Spinal cord (tissue), 10 donors: ENCODE measurements at places on chromosomes 4 and X. TPM values are rescaled to one million over a fixed set of nuclear protein-coding genes. Genes with fewer than 3 reads are reported as not detected.

DNA sequence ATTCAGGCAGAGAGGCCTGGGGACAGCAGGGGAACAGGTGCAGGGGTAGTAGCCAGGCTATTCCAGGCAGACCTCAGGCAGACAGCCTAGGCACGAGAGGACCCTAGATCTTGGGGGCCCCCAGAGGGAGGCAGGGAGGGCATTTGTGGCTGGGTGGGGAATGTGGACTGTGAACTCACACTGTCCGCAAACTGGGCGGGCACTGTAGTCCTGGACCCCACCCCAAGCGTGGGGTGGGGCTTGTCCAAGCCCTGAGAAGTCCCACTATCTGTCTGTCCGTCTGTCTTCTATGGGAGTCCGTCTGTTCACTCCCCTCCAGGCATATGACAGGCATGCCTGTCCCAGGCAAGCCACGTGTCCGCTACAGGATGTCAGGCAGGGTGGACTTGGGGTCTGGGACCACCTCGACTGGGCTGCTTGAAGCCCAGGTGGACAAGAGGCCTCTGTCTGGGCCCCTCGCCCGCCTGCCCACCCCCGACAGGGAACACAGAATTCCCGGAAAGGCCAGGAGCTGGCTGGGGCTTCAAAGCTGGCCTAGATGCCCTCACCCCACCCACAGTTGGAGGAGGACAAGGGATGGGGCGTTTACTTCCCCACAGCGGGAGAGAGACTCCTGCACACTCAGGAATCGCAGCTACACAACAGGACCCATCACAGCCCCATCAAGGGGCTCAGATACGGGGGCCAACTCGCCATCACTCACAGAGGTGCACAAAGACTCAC, at the start of gene SLC38A5:
Gene SLC38A5, minus strand, starts transcription at position 151 of the 723 bp plus-strand sequence. CDS start 2,336 bp downstream, outside the sequence.
- no peak for DNase-seq

DNA sequence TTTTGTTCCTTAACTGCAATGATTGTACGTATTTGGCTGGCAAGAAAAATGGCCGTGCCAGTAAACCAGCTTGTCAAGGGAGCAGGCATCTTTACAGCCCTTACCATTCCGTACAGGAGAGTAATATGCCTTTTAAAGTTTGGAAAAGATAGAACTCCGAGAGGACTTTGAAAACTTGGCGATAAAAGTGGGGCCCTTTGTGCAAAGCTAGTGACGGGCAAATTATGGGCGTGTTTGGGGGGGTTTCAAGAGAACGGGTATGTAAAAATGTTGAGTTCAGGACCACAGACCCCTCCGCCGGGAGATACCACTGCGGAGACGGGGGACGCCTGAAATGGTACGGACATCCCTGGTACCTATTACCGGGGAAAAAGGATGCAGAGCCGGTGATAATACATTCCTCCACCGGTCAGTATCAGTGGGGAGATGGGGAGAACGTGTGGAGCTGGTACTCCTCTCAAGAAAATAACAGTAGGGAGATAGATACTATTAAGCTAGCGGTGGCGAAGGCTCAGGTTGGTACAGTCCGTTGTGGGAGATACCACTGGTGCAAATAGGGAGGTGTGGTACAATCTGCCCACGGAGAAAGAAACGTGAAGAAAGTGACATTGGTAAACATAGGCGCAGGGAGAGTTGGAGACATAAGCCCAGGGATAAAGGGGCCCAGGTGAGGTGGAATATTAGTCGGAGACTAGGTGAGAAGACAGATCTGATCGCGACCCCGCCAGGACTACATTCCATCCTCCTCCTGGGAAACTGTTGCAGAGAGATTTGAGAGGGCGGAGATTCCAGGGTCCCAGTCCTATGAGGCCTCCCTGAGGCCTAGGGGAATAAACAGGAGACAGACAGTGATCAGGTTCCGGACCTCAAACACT, 14.5 kb downstream of the SPACA5 start:
- peak; percentile 95 for DNase-seq

DNA sequence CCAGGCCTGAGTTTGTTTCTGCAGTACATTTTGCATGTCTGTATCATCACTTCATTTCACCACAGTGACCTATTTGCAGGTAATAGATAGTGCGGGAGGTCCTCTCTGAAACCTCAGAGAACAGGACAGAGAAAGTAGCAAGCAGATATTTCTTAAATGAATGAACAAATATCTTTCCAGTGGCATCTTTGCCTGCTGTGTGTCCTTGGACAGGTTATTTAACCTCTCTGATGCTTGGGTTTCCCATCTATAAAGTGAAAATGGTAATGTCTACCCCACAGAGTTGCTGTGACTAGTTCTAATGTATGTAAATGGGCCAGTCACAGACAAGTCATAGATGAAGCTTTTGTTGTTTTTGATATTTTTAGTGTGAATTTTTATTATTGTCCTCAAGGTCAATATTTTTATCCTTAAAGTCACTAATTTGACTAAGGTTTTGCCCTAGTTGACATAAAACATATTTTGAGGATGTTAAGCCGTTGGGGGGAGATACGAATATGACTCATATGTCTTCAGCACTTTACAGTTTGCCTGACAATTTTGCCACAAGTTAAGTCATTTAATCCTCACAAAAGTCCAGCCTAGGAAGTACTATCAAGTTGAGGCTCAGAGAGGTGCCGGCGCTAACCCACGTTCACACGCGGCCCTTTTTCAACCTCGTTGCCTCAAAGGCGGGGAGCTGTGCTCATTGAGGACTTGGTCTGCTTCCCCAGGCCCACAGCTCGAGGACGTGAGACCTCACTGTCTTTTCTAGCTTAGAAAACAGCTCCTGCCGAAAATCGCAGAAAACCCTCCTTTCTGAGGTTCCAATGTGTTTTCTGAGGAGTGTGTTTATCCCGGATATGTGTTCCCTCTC, 126.7 kb upstream of the STX18 start:
- DNase-seq: no peak

ARSD gene
- 16.0 TPM for total RNA-seq

SCML2 gene
- 5.8 TPM for total RNA-seq

DNA sequence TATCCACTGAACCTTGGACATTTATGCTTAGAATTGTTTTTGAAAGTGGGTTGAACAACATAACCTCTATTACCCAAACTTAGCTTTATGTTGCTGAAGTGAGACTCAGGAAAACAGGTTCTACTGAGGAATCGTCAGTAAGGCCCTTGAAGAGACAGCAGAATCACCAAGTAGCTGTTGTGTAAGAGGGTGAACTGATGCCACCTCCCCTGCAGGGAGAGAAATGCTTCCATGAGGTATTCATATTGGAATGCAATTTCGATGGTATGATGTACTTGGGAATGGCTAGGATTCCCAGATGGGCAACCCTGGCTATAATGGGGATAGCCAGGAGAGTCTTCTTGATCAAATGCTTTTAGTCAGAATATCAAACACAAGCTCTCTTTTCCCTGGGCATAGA, 4.1 kb upstream of the SCRG1 start:
- DNase-seq: no peak

DNA sequence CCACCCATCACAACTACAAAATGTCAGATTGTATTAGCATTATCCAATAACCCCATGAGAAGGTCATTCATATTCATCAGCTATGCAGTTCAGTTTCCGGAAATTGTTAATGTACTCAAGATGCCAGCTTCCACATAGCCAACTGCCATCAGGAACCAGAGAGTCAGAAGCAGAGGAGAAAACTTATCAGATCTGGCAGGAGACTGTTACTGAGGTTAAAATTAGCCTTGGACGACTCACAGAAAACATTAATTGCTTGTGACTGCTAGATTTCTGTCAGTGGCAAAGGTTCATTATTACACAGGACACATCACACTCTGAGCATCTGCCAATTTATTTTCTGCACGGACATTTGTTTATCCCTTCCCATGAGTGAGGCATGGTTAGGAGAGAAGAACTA, 352.8 kb downstream of the DHRSX start:
- no peak for DNase-seq

DNA sequence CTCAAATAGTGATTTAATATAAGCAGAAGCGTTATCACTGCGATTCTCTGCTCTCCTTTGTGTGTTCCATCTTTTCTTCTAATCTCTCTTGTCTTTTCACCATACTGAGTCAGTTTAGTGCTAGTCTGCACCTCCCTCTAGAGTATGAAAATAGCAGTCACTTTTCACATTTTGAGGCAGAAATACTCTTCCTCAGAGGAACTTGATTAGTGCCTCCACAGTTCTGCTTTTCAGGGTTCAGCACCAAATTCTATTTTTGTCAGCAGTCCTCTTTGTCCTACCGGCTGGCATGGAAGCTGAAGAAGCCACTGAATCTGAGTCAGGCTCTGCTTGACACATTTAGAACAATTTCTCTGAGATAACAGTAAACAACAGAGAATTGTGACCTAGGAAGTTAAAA, 49.7 kb upstream of the ANKRD17 start:
- no peak for DNase-seq

GRCh38 chr4:8559524-8560264, 20.5 kb upstream of the GPR78 start:
- DNase-seq: no peak

GRCh38 chr4:159368320-159368719, 265.4 kb downstream of the RAPGEF2 start:
- DNase-seq: no peak

DNA sequence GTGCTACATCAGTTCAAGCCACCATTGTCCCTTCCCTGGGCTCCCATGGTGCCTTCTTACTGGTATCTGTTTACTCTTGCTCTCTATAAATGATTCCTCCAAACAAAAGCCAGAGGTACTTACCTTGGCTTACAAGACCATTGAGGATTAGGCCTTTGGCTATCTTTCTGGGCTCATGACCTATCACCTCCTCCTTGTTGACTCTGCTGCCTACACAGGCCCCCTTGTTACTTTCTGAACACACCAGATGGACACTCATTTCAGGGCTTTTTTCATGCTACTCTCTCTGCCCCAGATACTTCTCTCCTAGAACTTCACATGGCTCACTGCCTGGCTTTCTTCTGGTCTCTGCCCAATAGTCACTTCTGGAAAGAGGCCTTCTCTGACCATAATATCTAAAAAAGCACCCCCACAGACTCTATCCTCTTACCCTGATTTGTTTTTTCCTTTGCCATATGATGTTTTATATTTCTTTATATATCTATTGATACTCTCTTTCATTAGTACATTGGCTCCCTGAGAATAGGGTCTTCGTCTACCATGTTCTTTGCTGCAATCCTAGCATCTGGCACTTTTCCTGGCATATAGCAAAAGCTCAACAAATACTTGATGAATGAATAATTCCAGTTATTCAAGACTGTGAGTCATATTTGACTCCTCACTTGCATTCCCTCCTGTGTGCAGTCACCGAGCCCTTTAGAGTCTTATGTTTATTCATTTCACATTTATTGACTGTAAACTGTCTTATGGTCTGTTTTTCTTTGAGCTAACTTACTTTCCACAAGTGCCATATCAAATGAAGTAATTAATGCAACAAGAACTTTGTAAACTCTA, 27.1 kb upstream of the TAPT1 start:
- no peak for DNase-seq

- no peak for DNase-seq
These were observed 41.2 kb downstream of the RELL1 start for GRCh38 chr4:37644962-37645361.

GRCh38 chr4:37601531-37601930, 84.6 kb downstream of the RELL1 start:
- DNase-seq: no peak

MEPE gene
- total RNA-seq: 1.4 TPM

- no peak for DNase-seq
These were observed 321.2 kb downstream of the PCDH7 start for GRCh38 chr4:31041385-31041784.

DNA sequence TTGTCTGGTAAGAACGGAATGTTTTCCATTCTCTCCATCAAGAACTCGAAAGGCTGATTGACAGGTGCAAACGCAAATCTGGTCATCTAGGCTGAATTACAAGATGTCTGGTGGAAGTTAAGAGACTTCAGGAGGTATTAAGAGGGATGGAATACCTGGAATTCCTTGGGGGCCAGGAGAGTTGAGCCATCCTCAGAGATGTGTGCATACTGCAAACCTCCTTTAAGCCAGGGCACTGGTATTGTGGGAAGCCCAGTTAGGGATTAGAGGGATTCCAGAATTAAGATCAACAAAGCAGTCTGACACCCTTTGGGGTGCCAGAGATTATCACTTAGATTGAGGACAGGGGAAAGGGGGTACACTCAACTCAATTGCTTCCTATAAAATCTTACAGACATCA, 151.4 kb downstream of the VCX3A start:
- no peak for DNase-seq

IBSP gene
- total RNA-seq: 1.2 TPM

DNA sequence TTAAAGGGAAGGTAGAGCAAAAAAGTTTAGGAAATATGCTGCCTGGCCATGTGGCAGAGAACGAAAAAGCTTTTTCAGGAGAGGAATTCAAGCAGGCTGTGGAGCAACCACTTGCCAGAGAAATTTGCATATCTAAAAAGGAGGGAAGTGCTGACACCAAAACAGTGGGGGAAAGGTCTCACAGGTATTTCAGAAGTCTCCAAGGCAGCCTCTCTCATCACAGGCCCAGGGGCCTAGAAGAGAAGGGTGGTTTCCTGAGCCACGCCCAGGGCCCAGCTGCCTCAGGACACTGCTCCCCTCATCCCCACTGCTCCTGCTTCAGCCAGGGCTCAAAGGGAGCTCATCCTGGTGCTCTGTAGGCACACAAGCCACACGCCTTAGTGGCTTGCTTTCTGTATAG, 29.9 kb upstream of the STS start:
- no peak for DNase-seq

GRCh38 chr4:133720001-133720400, 481.6 kb downstream of the PABPC4L start:
- DNase-seq: no peak

- DNase-seq: no peak
These were observed 181.3 kb downstream of the OR13H1 start for GRCh38 chrX:131725001-131725654.

GRCh38 chr4:24241511-24241910, 342.8 kb downstream of the DHX15 start:
- DNase-seq: no peak

- DNase-seq: no peak
These were observed 18.9 kb upstream of the FBXW7 start for GRCh38 chr4:152554742-152555141.

DNA sequence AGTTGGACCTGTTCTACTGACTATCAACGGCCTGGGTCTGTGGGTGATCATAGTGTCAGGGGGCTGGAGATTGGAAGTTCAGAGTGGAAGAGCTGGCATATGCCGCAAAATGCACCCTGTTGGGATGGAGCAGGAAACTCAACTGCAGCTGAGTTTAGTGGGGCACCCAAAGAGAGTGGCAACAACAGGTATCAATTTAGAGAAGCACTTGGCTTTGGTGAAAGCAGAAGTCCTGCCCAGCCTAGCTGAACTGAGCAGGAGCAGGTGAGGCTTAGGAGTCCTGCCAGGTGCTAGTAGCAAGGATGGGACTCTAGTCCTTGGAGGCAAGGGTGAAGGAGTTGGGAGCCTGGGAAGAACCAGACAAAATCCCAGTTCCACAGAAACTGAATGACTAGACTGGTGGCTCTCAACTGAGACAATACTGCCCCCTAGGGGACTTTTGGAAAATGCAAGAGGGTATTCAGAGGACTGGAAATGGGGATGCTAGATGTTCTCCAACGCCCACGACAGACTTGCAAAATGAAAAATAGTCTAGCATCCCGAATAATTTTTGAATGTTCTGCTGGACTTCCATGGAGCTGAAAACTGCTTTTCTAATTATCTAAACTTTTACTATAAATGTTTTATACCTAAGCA, 49.4 kb downstream of the RTL9 start:
- peak; percentile 79 for DNase-seq

FRMD7 gene
- 2.4 TPM for total RNA-seq
